ENCODE measurements at places on chromosomes 12 and 14.

GRCh38 chr14:33908540-33909223 is 42.2 kb downstream of the EGLN3 start:
- no peak for DNase-seq

- no peak for DNase-seq
These were observed 112.6 kb downstream of the PRMT8 start for GRCh38 chr12:3603576-3603975.

DNA sequence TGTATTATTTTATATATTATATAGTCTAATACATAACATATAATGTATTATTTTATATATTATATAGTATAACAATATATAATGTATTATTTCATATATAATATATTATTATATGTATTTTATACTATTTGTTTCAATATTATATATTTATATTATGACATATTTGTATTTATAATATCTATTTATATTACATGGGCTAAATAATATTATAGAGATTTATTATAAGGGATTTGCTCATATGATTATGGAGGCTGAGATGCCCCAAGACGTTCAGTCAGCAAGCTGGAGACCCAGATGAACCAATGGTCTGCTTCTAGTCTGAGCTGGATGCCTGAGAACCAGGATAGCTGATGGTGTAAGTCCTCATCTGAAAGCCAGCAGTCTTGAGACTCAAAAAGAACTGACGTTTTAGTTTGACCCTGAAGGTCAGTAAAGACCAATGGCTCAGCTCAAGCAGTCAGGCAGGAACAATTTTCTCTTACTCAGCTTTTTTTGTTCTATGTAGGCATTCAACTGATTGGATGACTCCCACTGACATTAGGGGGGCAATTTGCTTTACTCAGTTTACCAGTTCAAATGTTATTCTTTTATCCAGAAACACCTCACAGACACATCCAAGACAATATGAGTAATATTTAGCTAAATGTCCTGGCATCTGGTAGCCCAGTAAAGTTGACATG is 130.4 kb downstream of the FLRT2 start:
- no peak for DNase-seq

DNA sequence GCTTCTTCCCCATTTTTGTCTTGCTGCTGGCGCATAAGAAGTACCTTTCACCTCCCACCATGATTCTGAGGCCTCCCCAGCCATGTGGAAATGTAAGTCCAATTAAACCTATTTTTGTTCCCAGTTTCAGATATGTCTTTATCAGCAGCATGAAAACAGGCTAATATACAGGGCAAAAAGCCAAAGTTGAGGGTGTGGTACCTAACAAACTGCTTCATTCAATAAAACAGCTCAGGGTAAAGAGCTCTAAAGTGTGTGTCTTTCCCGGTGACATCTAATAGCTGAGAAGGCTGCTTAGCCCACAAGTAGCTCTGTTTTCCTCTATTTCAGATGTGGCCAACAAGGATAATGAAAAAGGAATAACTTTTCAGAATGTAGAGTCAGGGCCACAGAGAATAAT is 76.7 kb upstream of the SLC8A3 start:
- no peak for DNase-seq

- DNase-seq: no peak
These were observed at the start of gene DTX1 for GRCh38 chr12:113056631-113057488. Gene DTX1 (plus strand): TSS chr12:113056730. CDS start chr12:113058193, 1,463 bp downstream.

Measured in spinal cord (tissue), 10 donors.